ENCODE measurements at places on chromosomes 16 and 17.
A peak's percentile ranks its signal among the peaks of the same experiment; 100 is the strongest.

DNA sequence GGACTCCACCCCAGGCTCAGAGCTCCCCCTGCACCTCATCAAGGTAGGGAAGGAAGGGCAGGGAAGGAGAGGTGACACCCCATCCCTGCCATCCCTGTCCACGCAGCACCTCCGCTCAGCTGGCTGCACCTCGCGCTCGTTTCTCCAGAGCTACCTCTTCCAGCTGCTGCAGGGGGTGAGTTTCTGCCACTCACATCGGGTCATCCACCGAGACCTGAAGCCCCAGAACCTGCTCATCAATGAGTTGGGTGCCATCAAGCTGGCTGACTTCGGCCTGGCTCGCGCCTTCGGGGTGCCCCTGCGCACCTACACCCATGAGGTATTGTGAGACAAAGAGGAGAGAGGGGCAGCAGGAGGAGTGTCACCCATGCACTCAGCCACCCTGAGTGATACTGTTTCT lies 1.4 kb downstream of the CDK3 start:
- DNase-seq, result no peak

DNA sequence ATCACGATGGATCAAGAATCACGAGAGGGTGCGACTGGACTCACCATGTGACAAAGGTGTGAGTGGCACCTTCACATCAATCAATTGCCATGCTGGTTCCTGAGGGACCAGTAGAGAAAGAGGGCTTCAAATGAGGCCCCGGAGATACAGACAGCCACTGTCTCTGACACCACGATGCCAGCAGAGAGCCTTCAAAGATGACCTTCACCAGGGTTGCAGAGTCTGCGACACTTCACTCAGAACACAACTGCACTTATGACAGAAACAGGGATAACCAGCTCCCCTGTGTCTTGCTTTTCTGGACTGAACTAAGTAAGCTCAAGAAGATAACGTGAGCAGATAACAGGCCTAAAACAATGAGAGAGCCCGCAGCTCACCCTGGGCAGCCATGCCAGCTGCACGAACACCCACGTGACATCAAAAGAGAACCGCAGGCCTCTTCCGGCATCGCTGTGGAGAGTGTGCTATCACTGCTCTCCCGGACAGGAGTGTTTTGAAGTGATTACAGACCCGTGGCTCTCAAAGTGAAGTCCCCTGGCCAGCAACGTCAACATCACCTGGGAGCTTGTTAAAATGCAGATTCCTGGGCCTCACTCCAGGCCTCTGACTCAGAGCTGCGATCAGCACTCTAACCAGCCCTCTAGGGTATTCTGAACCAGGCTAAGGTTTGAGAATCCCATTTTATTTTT lies 36.4 kb downstream of the KLHDC4 start:
- no peak for DNase-seq

DNA sequence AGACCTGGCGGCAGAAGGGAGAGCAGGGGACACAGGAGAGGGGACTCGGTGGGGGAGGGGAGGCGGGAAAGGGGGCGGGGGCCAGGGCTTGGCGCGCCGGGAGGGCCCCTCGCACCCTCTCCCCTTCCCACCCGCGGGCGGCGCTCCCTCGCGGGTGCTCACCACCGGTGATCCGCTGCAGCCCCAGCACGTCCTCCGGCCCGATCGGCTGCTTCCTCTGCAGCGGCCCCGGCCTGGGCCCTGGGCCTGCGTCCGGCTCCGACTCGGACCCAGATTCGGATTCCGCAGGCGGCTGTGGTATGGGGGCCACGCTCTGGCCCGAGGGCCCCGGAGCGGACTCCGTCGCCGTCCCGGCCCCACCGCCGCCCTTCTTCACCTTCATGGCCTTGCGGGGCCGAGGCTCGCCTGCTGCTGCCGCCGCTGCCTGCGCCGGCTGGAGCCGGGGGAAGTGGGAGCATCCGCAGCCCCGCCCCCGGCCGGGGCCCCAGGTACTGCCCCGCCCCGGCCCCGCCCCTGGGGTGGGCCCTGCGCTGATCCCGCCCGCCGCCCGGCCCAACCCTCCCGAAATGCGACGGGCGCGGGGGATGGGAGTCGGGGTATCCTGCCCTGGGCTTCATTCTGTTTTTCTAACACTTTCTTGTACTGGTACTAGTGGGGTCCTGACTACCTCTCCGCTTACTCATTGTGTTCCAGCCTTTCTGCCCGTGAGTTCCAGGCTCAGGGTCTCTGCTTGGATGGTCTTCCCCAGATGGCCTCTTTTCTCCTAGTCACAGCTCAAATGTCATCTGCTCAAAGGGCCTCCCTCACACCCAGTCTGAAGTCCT lies at the start of gene UNC119:
Gene UNC119, minus strand, starts transcription at position 449 of the 824 bp plus-strand sequence. Its CDS starts 67 bp downstream, at position 382.
- DNase-seq, result peak; percentile 81

GRCh38 chr16:87829988-87830672 lies 39.2 kb downstream of the SLC7A5 start:
- DNase-seq, result no peak

DNA sequence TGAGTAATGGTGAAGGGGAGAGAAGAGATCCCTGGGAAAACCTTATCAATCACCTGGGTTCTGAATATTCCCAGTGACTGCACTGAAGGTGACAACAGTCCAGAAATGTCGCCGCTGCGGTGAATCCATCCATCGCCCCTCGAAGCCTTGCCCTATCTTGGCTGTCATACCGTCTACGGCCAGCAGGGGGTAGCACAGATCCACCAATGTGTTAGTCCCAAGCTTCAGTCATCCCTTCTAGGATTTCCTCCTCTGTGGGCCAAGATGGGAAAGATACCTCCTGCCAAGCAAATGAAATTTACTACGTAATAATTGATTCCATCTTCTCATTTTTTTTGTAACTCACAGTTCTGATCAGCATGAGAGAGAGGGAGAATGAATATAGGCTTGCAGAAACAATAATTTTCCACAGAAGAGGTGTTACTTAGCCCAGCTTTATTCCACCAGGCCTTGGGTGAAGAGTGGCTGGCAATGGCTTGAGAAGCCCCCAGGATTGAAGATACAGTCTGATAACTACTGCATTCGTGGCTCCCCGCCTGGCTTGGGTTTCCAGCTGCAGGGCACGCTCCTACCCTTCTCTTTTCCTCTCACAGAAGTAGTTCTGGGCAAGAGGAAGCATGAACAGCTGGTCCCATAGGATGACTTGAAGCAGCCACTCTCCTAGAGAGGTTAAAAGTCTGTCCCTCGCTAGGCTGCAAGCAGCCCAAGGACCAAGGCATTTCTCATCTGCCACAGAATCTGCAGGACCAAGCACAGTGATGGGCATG lies 2.6 kb upstream of the FMNL1 start:
- peak; percentile 89 for DNase-seq

DNA sequence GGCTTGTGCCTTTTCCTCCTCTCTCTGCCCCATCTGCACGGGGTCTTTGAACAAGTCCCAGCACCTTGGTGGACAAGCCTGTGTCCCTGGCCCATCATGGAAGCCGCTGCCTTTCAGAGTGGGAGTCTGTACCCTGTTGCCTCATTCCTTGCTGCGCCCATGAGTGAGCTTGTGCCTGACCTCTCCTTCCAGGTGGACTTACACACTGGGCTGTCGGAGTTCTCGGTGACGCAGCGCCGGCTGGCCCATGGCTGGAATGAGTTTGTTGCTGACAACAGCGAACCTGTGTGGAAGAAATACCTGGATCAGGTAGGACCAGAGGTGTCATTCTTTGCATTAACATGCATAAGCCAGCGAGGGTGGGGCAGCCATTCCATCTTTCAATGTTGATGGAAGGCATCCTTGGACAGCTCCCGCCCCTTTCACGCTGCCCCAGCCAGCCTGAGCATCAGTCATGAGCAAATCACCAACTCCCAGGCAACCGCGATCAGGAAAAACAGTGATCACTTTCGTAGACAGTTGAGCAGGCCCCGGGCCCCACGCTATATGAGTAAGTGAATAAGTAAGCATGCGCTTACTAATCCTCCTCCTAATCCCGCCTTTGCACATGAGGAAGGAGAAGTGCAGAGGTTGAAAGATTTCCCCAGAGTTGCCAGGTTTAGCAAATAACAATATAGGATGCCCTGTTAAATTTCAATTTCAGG lies 36.8 kb downstream of the ATP2C2 start:
- no peak for DNase-seq

- DNase-seq, result no peak
These were observed 19.0 kb upstream of the NBR1 start for GRCh38 chr17:43151880-43152456.

- DNase-seq, result no peak
These were observed 25.2 kb upstream of the PHB1 start for GRCh38 chr17:49439673-49440571.

DNA sequence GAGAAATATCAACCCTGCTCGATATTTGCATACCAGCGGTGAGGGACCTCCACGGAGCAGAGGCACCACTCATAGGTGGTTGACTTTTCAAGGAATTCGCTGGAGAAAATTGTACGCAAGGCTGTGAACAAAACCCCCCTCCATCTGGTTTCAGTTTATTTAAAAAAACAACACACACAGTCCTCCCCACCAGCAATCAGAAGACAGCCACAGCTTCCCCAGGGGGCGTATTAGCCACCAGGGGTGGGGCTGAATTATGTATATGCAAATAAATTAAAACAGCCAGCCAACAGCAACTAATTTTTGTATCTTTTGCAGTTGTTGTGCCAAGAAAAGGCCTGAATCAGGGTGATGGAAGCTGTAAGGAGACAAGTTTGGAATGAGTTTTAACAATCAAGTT lies 5.9 kb upstream of the HSD11B2 start:
- no peak for DNase-seq

GRCh38 chr17:76706817-76707216 lies 3.9 kb downstream of the MXRA7 start:
- no peak for DNase-seq

DNA sequence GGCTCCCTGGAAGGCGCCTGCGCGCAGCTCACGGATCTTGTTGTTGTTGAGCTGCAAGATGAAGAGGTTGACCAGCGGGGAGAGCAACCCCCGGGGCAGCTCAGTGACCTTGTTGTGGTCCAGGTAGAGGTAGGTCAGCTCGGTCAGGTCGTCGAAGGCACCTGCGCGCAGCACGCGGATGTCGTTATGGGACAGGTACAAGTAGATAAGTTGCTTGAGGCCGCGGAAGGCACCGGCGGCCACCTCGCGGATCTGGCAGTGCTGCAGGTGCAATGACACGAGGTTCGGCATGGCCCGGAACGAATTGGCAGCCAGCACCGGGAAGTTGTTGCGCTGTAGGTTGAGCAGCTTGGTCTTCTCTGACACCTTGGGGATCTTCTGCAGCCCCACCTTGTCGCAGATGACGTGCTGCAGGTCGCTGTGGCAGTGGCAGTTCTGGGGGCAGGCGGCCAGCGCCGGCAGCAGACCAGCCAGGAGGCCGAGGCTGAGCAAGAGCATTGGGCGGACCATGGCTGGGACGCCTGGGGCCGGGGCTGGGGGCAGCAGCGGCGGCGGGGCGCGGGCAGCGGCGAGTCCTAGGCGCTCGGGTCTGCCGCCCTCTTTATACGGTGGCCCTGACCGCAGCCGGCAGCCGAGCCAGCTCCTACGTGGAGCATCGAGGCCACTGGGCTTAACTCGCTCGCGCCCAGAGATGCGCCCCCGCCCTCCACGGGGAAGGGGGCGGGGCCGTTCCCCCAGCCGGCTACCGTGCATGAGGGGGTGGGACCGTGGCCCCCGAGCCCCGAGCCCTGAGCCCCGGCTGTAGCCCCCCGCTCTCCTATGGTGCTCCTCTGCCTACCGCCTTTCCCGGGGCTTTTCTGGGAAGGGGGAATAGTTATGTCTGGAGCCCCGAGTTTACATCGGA lies at the start of gene CHAD:
Gene CHAD, minus strand, starts transcription at position 577 of the 904 bp plus-strand sequence. Its CDS starts 67 bp downstream, at position 510.
- DNase-seq, result peak; percentile 20

DNA sequence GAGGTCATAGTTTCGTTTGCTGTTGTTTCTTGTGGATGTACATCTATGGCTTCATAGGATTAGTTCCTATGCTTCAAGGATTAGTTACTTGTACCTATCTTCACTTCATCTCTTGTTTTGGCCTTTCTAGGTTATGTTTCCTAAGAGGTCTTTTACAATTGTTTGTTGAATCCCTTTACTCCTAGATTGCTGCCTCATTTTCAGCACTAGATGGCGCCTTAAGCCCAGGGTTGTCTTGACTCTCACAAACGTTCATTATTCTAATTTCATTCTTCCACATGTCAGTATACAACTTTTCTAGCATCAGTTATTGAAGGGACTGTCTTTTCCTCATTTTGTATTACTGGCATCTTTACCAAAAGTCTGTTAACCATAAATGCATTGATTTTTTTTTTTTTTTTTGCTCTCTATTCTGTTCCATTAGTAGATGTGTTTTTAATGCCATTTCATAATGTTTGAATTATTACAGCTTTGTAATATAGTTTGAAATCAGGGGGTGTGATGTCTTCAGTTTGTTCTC lies 45.0 kb upstream of the NACA2 start:
- peak; percentile 54 for DNase-seq

GRCh38 chr17:10186771-10187410 lies 11.5 kb downstream of the GAS7 start:
- DNase-seq, result no peak

DNA sequence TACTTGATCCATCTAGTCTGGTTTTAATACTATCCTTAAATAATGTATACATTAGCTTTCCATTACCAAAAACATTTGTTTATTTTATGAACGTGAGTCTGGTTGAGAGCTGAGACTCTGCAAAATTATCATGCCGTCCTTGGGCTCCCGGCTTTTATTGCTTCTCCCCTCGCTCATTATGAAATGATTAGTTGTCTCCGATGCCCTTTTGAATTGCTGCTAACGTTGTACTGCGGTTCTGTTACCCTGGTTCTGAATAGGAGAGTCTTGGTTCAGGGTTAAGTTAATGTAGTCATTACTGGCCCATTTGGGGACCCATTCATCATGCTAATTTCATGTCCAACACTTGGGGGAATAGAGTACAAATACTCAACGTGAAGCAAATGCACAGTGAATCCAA lies 12.8 kb downstream of the XYLT1 start:
- DNase-seq, result no peak

DNA sequence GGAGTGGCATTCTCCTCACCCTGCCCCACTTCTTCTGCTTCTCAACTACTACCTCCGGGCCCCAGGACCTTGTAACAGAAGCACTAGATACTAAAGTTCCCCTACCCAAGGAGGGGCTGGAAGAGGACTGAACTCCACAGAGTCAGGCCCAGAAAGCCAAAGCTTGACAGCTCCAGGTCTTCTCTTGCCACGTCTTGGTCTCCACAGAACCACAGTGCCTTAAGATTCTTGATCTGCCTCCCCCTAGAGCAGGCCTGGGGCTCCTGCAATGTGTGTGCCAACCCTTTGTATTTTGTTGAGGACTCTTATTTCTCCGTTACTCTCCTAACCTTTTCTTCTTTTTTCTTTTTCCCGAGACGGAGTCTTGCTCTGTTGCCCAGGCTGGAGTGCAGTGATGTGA lies 4.0 kb downstream of the SLC16A13 start:
- no peak for DNase-seq

- DNase-seq, result no peak
These were observed 13.8 kb downstream of the MSLN start for GRCh38 chr16:774086-775001.
